ENCODE measurements at places on chromosomes 3 and 15. TPM values are rescaled to one million over a fixed set of nuclear protein-coding genes. Genes with fewer than 3 reads are reported as not detected.

DNA sequence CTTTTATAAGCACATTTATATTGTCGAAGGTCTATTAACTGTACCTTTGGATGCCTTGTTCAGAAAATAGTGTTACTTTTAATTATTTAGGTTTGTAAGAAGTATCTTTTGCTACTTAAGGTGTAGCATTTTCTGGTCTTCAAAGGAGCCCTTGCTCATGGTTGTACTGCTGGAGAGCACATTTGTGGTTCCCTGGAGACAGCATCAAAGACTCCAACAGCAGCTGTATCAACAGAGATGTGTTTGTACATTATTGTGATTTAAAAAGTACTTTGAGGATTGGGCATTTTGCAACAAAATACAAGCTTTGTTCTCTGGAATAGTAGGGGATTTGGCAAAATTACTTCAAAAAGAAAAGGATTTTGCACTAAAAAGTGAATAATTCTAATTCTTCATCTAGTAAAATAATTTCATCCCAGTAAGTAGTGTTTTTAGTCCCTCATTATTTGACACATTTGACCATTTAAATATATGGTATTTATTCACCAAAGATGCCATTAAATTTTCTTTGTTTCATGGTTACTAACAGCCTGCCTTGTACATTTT, 16.5 kb downstream of the TBC1D23 start:
- no peak for DNase-seq
- no peaks in the 10 kb centered on the region for H3K27me3 ChIP-seq
- no peak overlapping the region for H3K4me3 ChIP-seq
- peaks cover 22% of the 10 kb centered on the region for H3K4me1 ChIP-seq
- no peak overlapping the region for H3K27ac ChIP-seq
- no peaks in the 10 kb centered on the region for H3K36me3 ChIP-seq

GRCh38 chr3:117893001-117893400, 1141.6 kb downstream of the IGSF11 start:
- H3K36me3 ChIP-seq = no peaks in the 10 kb centered on the region
- no peak overlapping the region for H3K27ac ChIP-seq
- no peak overlapping the region for H3K4me3 ChIP-seq
- no peak for DNase-seq
- no peaks in the 10 kb centered on the region for H3K4me1 ChIP-seq

Gene NR2E3
- not detected for total RNA-seq

DNA sequence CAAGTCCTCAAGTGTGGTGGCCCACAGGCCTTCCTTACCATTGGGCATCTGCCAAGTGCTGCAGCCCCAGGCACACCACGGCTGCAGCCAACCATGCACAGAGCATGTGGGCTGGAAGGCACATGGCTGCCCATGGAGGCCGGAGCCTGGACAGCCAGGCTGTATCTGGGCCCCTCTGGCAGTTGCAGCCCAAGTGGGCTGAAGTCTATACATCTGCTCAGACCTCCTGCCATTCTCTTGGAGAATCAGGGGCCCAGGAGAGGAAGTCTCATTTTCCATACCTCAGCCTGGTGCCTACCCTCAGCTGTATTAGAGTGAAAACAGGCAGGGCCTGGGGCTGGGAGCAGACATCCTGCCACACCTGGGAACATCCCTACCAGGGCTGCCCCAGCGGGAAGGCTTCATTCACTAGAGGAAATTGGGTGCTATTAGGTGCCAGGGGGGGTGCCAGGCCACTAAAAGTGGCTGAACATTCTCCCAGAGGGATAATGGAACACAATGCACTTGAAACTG, 48.0 kb upstream of the SLCO2A1 start:
- H3K27ac ChIP-seq = no peak overlapping the region
- no peak for DNase-seq
- no peaks in the 10 kb centered on the region for H3K27me3 ChIP-seq
- H3K4me3 ChIP-seq = no peak overlapping the region

DNA sequence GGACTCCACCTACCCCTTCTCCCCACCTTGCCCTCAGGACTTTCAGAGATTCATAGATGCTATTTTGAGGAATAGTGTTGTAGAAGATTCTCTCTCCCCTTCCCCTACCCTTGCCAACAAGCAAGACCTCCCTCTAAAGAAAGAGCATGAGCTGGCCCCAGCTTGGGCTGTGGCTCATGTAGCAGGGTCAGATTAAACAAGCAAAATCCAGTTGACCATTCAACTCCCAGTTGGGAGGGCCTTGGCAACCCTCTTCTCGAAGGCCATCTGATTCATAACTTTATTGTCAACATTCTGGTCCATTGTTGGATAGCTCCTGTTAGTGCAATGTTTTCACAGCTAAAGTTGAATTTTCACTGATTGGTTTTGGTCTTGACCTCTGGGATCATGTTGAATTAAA, 41.1 kb downstream of the TNFAIP8L3 start:
- no peaks in the 10 kb centered on the region for H3K4me1 ChIP-seq
- H3K27me3 ChIP-seq = peaks cover 11% of the 10 kb centered on the region
- no peak for DNase-seq
- no peak overlapping the region for H3K4me3 ChIP-seq

Gene DNAJA4
- 38.8 TPM for total RNA-seq

Gene PIGB
- 17.5 TPM for total RNA-seq

DNA sequence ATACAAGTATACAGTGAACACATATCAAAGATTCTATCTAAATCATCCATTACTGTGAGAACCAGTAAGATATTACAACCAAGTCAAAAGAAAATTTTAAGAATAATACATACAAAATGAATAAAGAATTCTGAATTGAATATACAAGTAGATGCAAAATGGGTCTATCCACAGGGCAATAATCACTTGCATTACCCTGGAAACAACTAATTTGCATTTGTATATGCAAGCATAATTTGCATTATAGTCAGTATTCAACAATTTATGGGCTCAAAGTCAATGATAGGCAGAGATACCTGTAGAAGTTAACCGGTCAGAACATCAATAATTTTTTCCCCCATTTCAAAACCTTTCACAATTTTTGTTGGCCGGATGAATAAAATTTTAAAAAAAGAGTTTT, 512.2 kb upstream of the ALCAM start:
- no peaks in the 10 kb centered on the region for H3K4me1 ChIP-seq
- no peaks in the 10 kb centered on the region for H3K27me3 ChIP-seq
- H3K4me3 ChIP-seq = no peak overlapping the region
- no peaks in the 10 kb centered on the region for H3K36me3 ChIP-seq
- no peak for DNase-seq

DNA sequence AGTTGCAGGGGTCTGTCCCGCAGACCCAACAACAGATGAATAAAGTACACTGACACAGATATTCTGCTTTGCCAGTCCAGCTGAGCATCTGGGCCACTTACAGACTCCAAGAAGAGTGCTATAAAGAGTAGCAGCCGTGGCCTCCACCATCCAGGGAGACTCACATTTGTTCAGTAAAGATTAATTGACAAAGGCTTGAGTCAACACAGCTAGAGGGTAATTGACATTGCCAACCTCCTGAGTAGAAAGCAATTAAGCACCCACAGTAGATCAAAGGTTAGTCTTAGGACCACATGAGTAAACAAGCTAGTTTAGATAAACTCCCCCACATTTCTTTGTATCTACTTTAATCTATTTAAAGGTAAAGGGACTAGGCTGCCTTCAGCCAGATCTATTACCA, 16.3 kb upstream of the CRTC3 start:
- peaks cover 3% of the 10 kb centered on the region for H3K36me3 ChIP-seq
- peaks cover 11% of the 10 kb centered on the region for H3K4me1 ChIP-seq
- no peak for DNase-seq
- no peak overlapping the region for H3K27ac ChIP-seq
- no peaks in the 10 kb centered on the region for H3K27me3 ChIP-seq

Gene MASP1
- not detected for total RNA-seq

GRCh38 chr15:100314809-100315400, 26.9 kb downstream of the ADAMTS17 start:
- no peaks in the 10 kb centered on the region for H3K4me1 ChIP-seq
- H3K36me3 ChIP-seq = peaks cover 9% of the 10 kb centered on the region
- no peak for DNase-seq
- H3K4me3 ChIP-seq = no peak overlapping the region
- no peaks in the 10 kb centered on the region for H3K27me3 ChIP-seq

GRCh38 chr3:170470063-170471016, 51.7 kb downstream of the CLDN11 start:
- H3K27ac ChIP-seq = no peak overlapping the region
- peaks cover 5% of the 10 kb centered on the region for H3K4me1 ChIP-seq
- H3K36me3 ChIP-seq = no peaks in the 10 kb centered on the region
- H3K27me3 ChIP-seq = peaks cover 25% of the 10 kb centered on the region

GRCh38 chr3:193742628-193743027, 149.6 kb downstream of the OPA1 start:
- H3K27ac ChIP-seq = no peak overlapping the region
- peaks cover 6% of the 10 kb centered on the region for H3K4me1 ChIP-seq
- no peak overlapping the region for H3K4me3 ChIP-seq
- no peaks in the 10 kb centered on the region for H3K36me3 ChIP-seq

- peaks cover 2% of the 10 kb centered on the region for H3K4me1 ChIP-seq
- H3K4me3 ChIP-seq = no peak overlapping the region
- H3K27ac ChIP-seq = no peak overlapping the region
- DNase-seq = no peak
- H3K36me3 ChIP-seq = no peaks in the 10 kb centered on the region
These were observed 324.1 kb upstream of the RASGRP1 start for GRCh38 chr15:38888701-38889221.

Gene CPLX3
- 0.11 TPM for total RNA-seq

DNA sequence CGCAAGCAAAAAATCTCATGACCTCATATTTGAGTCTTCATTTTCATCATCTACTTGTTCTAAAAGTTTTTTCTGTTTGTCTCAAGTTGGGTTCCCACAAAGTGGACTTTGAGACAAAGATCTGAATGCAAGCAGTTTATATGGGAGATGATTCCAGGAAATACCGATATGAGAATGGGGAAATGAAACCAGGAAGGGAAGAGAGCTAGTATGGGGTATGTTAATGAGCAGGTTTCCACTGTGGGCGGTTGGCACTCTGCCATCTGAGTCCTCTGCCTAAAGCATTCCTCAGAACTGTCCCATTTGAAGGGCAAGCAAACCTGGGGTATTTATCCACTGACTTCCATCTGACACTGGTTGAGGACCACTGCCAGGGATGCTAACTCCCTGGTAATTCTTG, 8.8 kb downstream of the ADPRH start:
- peak overlapping the region; percentile 80 for H3K27ac ChIP-seq
- peaks cover 29% of the 10 kb centered on the region for H3K4me1 ChIP-seq
- peak; percentile 59 for DNase-seq
- H3K4me3 ChIP-seq = no peak overlapping the region
- H3K27me3 ChIP-seq = peaks cover 16% of the 10 kb centered on the region
- H3K36me3 ChIP-seq = peaks cover 9% of the 10 kb centered on the region

DNA sequence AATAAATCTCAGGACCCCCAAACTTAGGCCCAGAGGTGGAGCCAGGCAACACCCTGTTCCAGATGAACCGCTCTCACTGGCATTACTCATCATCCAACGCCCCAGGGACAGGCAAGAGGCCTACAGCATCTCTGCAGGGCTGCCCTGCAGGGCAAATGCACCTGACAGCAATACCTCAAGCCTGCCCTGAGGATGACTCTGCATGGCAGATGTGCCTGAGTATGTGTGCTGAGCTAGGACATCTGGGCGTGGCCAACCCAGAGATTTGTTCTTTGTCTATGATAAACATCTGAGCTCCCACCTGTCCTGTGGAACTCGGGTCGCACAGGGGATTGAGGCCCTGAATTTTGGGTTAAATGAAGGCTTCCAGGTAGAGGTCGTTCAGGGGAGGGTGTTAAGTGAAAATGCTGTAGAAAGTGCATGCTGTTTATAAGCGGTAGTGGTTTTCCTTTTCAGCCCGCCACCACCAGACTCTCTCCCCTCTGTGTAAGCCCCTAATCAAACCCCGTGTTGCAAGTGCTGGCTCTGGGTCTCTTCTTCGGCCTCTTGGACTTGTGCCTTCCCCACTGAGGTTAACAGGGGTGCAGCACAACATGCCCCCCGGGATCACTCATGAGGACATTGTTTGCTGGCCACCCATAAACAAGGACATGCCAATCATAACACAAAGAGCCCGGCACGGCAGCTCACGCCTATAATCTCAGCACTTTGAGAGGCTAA, 92.3 kb downstream of the ATP10A start:
- H3K36me3 ChIP-seq = peaks cover 11% of the 10 kb centered on the region
- peaks cover 7% of the 10 kb centered on the region for H3K4me1 ChIP-seq
- DNase-seq = no peak
- no peak overlapping the region for H3K27ac ChIP-seq
- no peaks in the 10 kb centered on the region for H3K27me3 ChIP-seq
- H3K4me3 ChIP-seq = no peak overlapping the region

DNA sequence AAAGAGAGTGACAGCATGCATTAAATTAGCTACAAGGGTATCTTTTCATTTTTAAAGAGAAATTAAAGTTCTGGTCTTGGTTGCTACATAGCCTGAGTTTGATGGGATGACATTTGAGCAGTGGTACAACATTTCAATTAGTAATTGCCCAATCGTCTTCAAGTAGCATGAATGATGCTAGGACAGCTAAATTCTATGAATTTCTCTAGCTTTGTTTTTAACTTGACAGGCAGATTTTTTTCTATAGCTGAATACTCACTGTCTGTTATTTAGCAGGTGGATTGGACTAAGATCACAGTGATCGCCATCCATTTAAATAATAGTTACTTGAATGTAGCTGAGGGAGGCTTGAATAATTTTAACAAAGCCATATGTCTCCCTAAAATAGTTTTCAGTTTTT, 162.2 kb downstream of the OXSM start:
- no peaks in the 10 kb centered on the region for H3K4me1 ChIP-seq
- no peak for DNase-seq
- peaks cover 2% of the 10 kb centered on the region for H3K27me3 ChIP-seq
- H3K27ac ChIP-seq = no peak overlapping the region

DNA sequence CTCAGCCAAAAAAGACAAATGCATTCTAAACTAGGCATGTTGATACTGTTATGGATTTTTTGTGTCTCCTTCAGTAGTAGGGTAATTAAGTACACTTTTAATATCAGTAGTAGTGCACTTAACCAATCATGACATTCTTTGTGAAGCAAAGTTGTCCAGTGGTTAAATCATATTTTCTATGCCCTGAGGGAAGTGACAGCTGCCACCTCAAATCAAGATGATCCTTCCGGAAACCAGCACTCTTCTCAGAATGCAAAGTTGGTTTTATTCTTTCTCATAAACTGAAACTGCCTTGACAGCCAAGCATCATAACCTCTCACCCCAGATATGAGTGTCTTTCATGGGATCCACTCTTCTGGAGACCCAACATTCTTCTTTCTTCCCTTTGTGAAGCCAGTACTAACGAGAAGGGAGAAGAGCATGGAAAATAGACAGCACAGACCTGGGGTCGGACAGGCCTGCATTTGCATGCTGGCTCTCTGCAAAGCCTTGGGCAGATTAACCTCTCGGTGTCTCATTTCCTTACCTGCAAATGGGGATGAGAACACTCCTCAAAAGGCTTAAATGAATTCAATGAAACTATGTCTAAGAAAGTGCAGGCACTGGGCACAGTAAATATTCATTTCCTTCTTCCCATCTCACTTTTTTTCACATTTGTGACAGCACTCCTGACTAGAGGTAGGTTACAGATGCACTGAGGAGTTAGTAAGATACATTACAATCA, 13.2 kb downstream of the AAGAB start:
- no peak overlapping the region for H3K4me3 ChIP-seq
- peak overlapping the region; percentile 81 for H3K27ac ChIP-seq
- DNase-seq = peak; percentile 50
- no peaks in the 10 kb centered on the region for H3K27me3 ChIP-seq
- peaks cover 56% of the 10 kb centered on the region for H3K4me1 ChIP-seq

Gene PSMD6
- total RNA-seq = 113 TPM

Measured in activated CD8-positive, alpha-beta T cell treated with anti-CD3 and anti-CD28 coated beads for 36 hours (primary cell).